Placental epithelial cell (primary cell): ENCODE measurements at places on chromosomes 12 and 14. TPM values are rescaled to one million over a fixed set of nuclear protein-coding genes. Genes with fewer than 3 reads are reported as not detected.

Gene BMP4
- total RNA-seq: 0.39 TPM in 1 of 2 replicates, not detected in the other

Gene GZMB
- not detected in 2 replicates for total RNA-seq

Gene BHLHE41
- total RNA-seq: 0.22 and 1.2 TPM in 2 replicates

Gene ABCD2
- total RNA-seq: not detected in 2 replicates

Gene KRT75
- not detected in 2 replicates for total RNA-seq
